ENCODE measurements at places on chromosomes 16 and 17.

- DNase-seq: no peak
These were observed 2.8 kb downstream of the XYLT2 start for GRCh38 chr17:50348522-50349242.

DNA sequence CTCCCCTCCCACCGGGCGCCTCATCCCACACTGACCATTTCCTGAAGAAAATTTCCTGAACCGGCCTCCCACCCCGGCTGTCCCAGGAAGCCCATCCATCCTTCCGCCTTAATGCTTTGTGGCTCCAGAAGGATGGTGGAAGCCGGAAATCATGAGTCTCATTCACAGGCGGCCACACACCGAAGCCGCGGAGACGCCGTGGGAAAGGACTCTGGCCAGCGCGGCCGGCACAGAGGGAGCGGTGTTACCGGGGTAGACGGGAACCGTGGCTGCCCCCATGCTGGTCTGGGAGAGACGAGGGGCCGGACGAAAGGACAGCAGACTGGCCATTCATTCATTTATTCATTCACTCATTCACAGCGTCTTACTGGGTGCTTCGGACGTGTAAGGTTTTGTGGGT, 326.8 kb downstream of the SEC14L1 start:
- DNase-seq: no peak

- DNase-seq: no peak
These were observed 16.5 kb downstream of the BCO1 start for GRCh38 chr16:81254922-81255526.

DNA sequence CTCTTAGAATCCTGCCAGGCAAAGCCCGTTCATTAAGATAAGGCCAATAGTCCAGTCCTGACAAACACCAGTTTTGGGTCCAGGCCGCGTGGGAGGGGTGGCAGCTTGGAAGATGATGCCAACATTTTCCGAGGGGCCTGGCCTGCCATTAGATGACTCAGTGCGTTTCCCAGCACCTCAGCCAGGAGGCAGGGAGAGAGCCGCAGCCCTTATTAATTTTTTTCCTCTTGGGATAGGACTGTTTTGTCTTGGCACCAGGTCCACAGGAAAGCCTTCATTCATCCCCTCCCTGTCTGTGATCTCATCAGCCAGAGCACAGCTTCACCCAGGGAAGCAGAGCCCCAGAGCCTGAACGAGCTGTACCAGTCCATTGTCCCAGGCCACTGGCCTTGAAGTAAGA, 4.7 kb upstream of the NDEL1 start:
- DNase-seq: no peak

DNA sequence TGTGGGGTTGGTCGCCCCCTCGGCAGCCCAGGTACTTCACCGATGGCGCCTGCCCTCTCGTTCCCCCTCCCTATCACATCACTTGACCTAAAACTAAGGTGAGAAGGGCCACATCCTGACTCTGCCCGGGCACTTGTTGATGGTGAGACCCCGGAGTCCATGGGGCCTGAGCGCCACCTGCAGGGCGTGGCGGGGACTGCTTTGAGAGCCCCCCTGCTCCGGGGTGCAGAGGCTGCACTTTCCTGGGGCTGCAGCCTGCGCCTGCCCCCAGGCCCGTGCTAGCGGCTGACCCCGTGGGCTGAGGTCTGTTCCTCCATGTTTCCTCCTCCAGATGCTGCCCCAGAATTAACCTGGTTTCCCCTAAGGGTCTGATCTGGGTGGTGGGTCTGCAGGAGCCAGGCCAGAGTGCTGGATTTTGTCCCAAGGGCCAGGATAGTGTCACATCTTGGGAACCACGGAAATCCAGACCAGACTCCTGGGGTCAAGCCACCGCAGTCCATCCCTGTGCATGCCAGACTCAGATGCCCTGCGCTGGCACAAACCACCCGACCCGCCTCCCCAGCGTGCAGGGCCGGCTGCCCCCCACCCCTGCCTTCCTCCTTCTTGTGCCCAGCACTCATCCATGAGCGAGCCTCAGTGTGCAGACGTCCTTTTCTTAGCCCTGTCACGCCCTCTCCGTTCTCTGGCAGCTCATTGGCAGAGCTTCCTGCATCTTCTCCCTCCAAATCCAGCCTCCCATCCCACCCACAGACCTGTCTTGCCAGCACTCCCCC, 2.7 kb downstream of the NDUFAF8 start:
- DNase-seq: peak; percentile 67

DNA sequence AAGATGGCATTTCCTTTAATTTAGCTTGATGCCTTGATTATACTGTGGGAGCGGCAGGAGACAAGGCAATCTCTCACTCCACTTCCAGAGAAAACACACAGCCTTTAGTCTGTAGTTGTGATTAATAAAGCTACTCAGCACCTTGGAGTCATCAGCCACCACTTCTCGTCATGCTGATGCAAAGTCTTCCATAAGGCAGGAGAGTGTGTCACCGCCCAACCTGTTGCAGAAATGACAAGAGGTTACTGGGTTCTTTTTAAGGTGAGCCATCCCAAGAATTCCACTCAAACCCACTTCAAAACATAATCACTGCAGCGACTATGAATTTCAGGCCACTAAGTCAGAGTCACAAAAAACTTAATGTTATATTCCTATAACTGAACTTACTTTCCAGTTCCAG, 223.9 kb upstream of the TOX3 start:
- no peak for DNase-seq

GRCh38 chr16:88540346-88540977, 29.7 kb upstream of the ZC3H18 start:
- DNase-seq: no peak

DNA sequence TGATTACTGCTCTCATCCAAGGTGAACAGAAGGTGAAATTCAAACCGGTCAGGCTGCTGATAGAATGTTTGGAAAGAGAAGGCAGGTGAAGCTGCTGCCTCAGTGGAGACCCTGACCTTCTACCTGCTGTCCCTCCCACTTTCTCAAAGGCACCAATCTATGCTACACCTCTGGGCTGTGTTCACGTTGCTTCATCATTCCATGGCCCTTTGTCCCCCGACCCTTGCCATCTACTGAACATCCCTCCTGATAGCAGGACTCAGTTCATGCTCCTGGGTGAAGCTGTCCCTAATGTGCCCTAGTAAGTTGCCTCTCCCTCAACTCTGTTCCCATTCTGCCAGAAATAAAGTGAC, 44.2 kb upstream of the SOX9 start:
- DNase-seq: no peak

DNA sequence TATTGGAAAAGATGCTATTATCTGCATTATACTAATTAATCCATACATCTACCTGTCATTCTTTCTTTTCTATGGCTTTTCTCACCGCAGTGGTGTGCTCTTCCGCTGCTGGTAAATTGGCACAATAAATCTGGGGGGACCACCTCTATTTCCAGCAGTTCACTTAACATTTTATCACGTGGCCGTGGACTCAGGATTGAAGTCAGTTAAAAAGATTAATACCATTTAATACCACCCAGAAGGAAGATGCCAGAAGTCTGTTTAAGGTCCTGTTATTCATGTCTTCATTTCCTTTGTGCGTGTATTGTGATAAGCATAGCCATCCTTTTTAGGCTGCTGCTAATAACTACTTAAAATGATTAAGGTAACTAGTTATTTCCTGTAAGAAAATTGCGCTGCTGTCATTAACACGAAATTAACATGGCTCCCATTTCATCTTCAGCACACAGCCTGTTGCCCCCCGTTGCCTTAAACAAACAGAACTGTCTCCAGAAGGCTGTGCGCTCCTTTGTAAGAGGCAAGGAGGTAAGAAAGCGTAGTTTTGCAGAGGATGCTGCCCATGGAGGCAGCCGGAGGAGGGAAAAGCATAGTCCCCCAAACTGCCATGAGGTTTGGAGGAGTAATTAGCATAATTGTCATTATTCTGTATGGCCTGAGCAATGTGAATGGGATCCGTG, 414.4 kb downstream of the UTP18 start:
- no peak for DNase-seq

DNA sequence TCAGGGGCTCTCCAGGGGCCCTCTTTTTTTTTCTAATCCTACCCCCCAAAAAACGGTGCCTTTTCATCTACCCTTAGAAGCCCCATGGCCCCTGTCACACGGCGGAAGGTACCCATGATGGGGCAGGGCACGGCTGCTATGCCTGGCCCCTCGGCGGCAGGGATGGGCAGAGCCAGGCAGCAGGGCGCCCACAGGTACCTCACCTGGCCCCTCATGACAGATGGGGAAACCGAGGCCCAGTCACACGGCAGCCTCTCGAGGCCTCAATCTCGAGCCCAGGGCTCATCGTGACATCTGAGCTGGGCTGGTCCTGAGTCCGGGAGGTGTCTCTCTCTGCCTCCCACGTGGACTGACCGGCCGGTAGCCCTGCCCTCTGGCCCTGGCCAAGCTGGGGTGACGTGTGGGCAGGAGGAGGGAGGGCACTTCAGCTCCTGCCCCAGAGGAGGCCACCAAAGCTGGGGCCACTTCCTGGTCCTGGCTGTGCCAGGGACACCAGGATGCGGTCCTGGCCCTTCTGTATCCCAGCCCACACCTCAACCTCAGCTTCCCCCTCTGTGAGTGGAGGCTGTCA, 11.6 kb downstream of the TRAF7 start:
- no peak for DNase-seq

DNA sequence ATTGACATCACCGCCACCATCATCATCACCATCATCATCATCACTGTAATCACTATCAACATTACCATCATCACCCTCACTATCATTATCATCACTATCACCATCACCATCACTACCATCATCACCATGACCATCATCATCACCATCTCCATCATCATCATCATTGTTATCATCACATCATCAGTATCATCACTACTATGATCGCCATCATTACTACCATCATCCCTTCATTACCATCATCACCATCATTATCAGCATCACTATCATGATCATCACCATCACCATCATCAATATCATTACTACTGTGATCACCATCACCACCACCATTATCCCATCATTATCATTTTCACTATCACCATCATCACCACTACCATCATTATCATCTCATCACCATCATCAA, 368.3 kb downstream of the SEC14L1 start:
- no peak for DNase-seq

- DNase-seq: peak; percentile 89
These were observed 68.5 kb upstream of the DNAH17 start for GRCh38 chr17:78645421-78646295.

DNA sequence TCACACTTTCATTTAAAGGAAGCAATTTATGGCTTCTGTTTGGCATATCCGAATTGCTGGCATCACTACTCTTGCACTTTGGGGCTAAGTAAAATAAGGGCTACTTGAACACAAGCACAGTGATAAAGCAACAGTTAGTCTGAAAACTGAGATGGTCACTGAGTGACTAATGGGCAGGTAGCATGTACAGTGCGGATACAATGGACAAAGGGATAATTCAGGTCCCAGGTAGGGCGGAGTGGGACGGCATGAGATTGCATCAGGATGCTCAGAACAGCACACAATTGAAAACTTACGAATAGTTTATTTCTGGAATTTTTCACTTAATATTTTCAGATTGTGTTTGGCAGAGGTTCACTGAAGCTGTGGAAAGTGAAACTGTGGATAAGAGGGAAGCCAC, 9.2 kb upstream of the SMIM36 start:
- DNase-seq: no peak

DNA sequence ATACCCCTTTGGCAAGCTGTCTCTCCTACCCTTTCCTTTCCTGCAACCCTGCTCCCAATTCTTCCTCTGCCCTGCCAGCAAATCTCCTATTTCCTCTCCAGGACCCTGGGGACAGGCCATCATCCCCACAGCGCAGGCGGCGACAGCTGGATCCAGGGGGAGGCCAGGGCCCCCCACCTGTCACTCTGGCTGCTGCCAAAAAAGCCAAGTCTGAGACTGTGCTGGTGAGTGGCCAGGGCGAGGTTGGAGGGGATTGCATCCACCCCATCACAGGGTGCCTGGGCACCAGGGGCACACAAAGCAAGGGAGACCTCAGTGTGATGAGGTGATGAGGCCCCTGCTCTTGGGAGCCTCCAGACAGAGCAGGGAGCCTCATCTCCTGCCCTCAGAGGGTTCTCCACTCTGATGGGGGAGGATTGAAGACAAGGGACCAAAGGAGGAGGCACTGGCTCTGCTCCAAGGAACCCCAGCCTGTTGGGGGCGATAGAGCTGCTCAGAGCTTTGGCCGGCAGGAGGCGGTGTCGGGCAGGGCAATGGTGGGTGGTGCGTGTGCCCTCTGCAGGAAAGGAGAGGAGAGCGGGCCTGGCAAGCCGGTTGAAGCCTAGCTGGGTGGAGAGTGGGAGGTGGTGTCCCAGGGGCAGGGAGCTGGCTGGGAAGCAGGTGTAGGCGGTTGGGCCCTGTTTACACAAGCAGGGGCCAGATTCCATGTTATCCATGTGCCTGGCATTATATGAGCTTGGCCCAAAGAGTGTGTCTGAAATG, 15.6 kb upstream of the PDK2 start:
- DNase-seq: no peak

DNA sequence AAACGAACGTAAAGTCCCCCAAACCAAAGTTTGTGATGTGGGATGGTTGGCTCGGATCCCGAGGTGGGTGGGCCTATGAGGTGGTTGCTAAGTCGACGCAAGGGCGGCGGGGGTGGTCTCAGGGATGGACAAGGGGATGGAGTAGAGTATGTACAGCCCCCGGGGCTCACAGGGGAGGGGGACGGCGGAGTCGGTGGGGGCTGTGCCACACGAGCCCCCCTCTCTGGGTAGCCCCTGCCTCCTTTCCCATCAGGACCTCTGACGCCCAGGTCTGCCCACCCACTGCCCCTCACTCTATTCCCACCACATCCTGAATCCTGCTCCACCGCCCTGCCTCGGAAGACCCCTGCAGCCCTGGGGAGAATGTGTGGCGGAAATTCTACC, 15.2 kb downstream of the IL34 start:
- no peak for DNase-seq

DNA sequence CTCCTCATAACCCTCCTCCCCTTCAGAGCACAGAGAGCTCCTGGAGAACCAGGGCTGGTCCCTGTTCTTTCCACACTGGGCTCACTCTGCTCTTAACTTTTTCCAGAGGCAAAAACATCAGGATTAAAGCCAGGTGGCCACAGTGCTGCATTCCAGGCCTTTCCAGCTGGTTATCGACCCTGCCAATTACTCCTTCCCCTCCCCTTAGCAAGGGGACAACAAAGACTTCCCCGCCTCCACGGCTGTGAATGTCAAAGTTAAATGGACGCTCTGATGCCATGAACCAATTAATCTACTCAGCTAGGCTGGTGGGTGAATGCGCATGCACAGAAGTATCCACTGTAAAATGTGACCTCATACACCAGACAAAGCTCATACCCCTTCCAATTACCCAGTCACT, 23.1 kb downstream of the ACLY start:
- DNase-seq: no peak

DNA sequence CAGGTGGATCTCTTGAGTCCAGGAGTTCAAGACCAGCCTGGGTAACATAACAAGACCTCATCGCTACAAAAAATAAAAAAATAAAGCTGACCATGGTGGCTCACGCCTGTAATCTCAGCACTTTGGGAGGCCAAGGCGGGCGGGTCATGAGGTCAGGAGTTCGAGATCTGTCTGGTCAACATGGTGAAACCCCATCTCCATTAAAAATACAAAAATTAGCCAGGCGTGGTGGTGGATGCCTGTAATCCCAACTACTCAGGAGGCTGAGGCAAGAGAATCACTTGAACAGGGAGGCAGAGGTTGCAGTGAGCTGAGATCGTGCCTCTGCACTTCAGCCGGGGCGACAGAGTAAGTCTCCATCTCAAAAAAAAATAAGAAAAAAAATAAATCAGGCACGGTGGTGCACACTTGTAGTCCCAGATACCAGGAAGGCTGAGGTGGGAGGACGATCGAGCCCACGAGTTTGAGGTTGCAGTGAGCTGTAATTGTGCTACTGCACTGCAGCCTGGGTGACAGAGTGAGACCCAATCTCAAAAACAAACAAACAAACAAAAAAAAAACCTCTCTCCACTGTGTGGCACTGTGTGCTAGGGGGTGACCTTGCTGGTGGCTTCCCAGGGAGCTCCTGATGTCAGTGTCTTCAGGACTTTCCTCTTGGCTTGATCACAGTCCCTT, 19.8 kb upstream of the MAPK3 start:
- no peak for DNase-seq

- DNase-seq: peak; percentile 74
These were observed 490 bp downstream of the GID4 start for GRCh38 chr17:18039535-18040260.
